Activated naive CD4-positive, alpha-beta T cell treated with anti-CD3 and anti-CD28 coated beads, Interleukin-2, amount 50 U/mL, for 72 hours (primary cell): ENCODE measurements at places on chromosomes 5 and 9.

DNA sequence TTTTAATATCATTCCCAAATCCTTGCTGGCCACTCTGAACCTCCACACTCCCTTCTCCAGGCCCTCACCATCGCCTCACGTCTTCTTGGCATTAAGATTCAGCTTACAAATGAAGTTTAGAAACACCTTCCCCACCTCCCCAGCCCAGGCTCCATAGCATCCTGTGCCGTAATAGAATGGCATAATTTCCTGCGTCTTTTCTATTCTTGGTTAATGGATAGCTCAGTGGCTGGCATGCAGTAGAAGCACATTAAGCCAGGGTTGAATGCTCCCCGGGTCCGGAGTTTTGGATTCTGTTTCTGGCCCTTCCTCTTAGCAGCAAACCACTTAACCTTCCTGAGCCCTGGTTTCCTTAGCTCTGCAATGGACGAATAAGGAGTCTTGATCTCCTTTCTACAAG, 13.8 kb downstream of the WWC1 start:
- no peak for DNase-seq

- no peak for DNase-seq
Measured at GRCh38 chr5:98510143-98510985, 263.1 kb upstream of the RGMB start.

DNA sequence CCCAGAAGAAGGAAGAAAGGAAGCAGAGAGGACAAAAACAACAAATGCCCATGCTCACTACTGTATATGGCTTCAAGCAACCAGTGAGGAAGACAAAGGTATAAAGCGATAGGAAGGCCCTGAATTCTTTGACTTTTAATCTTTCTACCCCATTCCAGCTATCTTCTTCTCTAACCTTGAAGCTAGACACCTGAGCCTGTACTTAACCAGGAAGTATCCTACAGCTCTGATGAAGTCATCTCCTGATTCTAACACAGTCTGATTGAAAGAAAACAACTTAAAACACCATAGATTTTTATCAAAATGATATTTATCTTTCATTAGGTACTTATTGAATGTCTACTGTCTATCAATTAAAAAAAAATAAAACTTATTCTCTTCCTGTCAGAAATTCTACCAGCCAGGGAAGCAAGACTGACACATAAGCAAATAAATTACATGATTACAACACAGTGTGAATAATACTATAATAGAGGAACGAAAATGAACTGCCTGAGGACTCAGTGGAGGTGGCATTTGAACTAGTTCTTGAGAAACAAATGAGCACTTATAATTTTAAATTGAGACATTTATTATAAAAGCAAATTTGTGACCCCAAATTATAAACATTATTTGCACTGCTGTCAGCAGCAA, 123.3 kb upstream of the ELL2 start:
- DNase-seq, result no peak

DNA sequence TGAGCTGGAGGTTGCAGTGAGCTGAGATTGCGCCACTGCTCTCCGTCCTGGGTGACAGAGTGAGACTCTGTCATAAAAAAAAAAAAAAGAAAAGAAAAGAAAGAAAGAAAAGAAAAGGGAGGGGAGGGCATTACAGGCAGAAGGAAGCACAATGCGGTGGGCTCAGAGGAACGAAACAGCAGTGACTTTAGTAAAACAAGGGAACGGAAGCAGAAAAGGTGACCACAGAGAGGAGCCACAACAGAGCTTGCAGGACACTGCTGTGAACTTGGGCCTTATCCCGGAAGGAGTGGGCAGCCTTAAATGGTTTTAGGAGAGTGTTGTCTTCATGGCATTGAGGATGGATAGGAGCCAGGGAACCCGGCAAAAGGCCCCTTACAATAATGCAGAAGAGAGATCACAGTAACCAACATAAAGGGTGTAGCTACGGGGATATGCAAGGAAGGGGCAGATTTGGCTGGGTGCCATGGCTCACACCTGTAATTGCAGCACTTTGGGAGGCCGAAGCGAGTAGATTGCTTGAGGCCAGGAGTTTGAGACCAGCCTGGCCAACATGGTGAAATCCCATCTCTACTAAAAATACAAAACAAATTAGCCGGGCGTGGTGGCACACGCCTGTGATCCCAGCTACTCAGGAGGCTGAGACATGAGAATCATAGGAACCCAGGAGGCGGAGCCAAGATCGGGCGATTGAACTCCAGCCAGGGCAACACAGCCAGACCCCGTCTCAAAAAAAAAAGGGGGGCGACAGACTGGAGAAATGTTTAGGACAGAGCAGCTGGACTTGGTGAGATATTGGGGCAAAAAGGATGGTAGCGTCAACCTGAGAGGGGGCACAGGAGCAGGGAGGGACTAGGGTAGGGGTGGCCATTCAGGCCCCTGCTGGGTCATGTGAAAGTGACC, 83.9 kb upstream of the ZBTB43 start:
- no peak for DNase-seq

DNA sequence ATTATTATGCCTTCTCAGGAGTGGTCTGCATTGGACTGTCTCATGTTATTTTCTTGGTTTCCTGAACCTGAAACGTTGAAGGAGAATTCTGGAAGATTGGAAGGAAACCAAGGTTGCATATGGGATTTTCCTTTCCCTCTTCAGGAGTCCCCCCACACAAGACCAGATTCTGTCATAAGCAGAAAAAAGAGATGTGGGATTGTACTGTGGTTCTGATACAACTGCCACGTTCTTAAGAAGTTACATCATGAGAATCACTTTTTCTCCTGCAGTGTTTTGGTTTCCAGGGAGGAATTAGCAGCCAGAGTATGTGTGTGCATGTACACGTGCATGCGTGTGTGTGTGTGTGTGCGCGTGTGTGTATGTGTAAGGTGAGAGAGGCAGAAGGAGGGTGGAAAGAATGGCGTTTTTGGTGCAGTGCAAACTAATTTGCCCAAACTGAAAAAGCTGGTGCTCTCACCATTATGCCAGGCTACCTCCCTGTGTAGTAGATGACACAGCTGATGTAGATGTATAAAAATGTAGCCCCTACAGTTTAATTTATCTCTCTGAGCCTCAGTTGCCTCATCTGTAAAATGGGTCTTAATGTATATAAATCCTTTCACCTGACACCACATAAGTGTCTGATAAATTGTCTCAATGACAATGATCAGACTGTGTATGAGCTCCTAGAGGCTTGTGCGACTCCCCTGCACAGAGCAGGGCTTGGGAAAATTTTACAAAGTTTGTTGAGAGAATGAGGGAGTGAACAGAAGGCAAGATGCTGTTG, 38.6 kb downstream of the RALGPS1 start:
- DNase-seq, result no peak
